AG04450 (cell line): ENCODE measurements at places on chromosomes 2 and 18.

DNA sequence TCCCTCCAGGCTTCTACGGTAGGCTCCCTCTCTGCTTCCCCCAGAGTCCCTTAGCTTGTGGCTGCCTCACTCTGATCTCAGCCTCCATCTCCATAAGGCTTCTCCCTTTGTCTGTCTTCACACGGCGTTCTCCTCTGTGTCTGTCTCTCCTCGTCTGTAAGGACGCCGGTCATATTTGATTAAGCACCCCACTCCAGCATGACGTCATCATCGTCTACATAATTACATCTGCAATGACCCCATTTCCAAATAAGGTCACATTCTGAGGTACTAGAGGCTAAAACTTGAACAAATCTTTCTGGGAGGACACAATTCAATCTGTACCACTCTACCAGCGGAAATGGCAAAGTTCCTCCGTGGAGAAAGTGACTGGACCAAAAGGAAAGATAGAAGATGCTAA, 8.3 kb upstream of the COL6A3 start:
- no peak for DNase-seq

DNA sequence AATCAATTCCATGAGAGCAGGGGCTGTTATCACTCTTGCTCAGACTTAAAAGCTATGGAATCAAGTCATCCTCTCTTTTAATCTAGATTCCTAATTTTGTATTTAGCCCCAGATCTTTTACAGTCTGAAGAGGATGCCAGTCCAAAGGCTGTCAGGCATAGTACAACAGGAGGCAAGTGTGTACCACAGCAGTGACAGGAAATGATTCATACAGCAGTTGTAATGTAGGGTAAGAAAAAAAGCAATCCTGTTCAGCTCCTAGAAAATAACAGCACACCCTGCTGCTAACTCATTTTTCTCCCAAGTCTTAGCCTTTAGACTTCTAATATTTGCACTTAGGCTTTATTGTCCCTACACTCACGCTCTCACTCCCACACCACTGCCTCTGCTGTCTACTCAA, 127.8 kb upstream of the SYT4 start:
- DNase-seq, result no peak

GRCh38 chr18:30639361-30639760, 403.2 kb downstream of the DSC3 start:
- no peak for DNase-seq

DNA sequence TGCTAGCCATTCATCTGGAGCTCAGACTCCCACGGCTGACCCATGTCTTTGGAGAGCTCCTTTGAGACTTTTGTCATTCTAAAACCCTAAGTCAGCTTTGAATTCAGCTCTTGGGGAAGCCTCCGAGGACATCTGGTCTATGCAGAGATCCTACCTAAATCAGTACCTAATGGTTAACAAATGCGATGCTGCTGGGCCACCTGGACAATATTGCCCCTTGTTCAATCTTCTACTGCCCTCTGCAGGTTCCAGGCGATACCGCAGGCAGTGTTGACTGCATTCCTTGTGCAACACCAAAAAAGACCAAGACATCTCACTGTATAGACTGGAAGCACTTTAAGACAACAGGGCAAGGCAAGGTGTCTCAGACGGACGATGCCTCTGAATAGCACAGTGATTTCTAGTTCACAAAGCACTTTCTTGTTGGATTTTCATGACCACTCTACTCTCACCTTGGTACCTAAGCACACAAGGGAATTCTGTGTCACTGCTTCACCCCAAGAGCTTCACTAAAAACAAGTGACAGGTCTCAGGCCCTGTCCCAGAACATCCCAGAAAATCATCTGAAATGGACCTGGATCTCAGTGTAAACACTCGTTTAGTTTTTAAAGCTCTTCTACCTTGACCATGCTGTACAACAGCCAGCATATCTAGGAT, 80.9 kb downstream of the XDH start:
- peak; percentile 68 for DNase-seq

GRCh38 chr2:126782648-126783047, 116.0 kb upstream of the TEX51 start:
- no peak for DNase-seq

GRCh38 chr18:48109961-48110493, 179.6 kb upstream of the SMAD2 start:
- no peak for DNase-seq

GRCh38 chr2:33014268-33014667, 67.5 kb downstream of the LTBP1 start:
- no peak for DNase-seq

GRCh38 chr2:219571311-219572236, at the start of gene OBSL1:
TSS of gene OBSL1 (minus strand) at chr2:219571539. CDS start at chr2:219571232, 307 bp downstream.
- DNase-seq, result no peak

GRCh38 chr2:217331523-217332416, 471.9 kb upstream of the TNP1 start:
- peak; percentile 70 for DNase-seq

- peak; percentile 75 for DNase-seq
Observed at GRCh38 chr18:57915248-57915647, 112.1 kb upstream of the ATP8B1 start.

DNA sequence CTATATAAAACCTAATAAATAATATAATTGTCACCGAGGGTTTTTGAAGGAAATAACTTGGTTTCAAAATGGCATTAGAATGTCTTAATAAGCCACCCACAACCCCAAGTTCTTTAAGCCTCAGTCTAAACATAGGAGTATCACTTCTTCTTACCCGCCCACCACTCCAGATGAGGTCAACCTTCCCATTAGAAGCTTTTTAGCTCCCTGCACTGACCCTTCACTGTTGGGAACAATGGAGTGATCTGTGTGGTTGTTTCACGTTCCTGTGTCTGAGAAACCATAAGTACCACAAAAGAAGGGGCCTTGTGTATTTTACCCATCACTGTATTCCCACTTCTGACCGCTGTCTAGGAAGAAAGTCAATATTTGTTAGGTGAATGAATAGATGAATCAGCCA, 326.3 kb upstream of the ZNF521 start:
- no peak for DNase-seq

DNA sequence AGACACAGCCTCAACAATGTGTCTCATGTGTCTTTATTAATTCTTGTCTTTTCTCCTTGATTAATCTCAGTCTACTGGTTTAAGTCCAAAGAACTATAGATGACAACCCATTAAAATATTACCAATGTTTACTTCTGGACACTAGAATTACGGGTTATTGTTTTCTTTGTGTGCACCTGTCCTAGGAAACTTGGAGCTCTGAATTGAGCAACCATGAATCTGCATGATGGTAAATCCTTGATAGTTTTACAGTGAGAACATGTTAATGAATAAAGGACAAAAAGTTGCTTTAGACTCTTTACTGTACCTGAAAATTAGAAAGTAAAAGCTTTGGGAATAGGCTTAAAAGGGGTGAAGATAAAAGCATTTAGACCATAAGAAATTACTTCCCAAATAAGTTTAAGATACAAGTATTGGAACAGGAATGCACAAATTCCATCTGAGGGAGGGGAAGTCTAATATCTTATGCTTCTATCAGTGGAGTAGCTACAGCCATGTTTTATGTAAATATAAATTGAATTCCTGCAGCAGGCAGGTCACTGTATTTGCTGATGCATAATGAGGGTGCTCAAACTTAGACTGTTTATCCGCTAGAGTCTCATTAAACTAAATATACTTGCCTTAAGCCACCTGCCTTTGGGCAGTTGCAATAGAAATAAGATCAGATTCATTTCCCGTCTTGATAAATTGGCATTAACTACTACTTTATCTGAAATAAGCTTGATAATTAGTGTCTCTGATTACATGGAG, 603.7 kb upstream of the GCFC2 start:
- no peak for DNase-seq

DNA sequence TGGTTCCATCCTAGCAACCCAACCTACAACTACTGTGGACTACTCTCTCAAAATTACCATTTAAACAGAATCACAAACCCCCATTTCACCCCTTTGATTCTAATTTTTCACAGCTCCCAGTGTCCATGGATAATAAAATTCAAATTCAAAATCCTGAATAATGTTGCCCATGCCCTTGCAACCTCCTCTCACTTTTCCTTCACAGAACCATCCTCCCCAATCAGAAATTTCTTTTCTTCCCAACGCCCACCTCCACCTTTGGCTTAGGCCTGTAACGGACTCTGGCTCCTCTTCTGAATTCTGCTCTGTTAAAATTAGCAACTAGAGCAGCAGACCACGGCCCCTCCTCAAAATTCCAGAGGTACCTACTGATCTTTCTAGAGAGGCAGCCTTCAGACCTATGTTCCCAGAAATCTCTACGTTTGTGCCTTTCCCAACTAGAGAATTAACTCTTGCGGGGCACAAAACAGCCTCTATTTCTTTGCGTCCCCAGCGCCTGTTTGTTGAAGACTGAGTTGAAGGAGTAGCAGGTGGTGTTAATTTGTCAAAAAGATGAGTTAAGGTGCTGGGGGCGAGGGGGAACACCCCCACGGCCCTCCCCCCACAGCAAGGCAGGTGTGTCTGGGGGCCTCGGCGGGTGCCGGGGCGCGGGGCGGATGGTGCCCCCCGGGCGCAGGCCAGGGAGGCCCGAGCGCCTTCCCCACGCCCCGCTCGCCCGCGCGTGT, 428 bp upstream of the MAP3K20 start:
- no peak for DNase-seq
